ENCODE measurements at places on chromosomes 11 and 22.

- no peak for DNase-seq
Measured at GRCh38 chr22:44074337-44074984, 50.4 kb downstream of the PARVB start.

- DNase-seq, result no peak
Measured at GRCh38 chr11:68782711-68783110, 31.4 kb upstream of the TESMIN start.

GRCh38 chr22:24290459-24290858, 19.8 kb downstream of the SPECC1L start:
- no peak for DNase-seq

DNA sequence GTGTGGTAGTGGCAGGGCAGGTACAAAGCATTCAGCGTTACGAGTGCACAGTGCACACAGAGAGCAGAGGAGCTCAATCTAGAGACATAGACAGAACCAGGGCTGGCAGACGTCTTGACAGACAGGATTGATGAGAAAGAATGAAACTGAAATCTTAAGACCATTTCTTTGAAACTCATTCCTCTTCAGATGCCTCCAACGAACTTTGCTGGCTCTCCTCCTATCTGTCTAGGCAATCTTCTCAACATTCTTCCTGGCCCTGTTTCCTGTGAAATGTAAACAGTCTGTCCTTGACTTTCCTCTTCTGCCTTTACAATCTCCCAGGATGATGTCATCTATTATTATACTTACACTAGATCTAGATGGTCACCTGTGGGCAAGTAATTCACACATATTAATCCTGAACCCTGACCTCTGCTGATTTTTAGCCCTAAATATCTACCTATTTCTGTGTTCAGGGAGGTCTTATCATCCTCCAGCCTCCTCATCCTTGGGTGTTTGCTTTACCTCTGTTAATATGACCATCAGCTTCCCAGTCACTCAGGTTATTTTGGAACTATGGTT, 119.5 kb downstream of the ENTHD1 start:
- DNase-seq, result peak; percentile 7

GRCh38 chr22:28443526-28443876, 236.1 kb downstream of the TTC28 start:
- DNase-seq, result peak; percentile 25

DNA sequence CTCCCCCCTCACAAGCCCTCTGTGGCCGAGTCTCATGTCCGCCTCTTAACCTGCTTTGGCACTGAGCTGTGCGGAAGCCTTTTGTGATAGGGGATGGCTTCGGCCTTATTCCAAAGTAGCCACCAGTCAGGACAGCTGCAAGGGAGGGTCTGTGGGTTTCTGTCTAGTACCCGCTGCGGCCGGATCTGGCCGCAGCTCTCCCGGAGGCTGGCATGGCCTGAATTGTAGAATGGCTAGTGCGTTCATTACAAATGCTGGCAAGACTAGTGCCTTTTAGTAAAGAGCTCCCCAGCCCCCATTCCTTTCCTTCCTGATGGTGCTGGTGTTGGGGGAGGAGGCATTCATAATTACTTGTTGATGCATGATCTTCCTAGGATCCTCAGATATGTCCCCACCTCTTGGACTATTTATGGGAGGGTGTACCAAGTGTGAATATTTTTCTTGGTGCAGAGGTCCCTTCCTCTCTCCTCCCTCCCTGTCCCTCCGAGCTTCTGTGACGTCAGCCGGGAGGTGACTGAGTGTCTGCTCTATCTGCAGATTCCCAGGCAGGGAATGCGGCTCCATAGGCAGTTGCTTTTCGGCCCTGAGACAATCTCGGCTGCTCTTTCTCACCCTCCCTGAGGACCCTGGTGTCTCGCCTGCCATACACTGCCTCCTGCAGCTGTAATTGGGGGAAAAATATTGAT, 108.7 kb upstream of the E2F8 start:
- DNase-seq, result no peak

DNA sequence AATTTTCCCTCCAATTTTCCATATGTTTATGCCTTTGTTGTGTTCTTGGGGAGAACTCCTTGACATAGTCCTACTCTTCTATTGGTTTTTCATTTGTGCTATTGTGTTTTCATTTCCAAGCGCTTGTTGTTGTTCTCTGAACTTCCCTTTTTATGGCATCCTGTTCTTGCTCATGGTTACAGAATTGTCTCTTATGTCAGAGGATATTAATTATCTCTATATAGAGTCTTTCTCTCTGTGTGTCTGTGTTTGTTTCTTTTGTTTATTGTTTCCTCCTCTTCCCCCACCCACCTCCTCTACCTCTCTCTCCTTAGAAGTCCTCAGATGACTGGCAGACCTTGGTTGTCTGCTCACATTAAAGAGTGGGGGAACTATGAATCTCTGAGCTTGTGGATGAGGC, 69.9 kb downstream of the HORMAD2 start:
- DNase-seq, result no peak

DNA sequence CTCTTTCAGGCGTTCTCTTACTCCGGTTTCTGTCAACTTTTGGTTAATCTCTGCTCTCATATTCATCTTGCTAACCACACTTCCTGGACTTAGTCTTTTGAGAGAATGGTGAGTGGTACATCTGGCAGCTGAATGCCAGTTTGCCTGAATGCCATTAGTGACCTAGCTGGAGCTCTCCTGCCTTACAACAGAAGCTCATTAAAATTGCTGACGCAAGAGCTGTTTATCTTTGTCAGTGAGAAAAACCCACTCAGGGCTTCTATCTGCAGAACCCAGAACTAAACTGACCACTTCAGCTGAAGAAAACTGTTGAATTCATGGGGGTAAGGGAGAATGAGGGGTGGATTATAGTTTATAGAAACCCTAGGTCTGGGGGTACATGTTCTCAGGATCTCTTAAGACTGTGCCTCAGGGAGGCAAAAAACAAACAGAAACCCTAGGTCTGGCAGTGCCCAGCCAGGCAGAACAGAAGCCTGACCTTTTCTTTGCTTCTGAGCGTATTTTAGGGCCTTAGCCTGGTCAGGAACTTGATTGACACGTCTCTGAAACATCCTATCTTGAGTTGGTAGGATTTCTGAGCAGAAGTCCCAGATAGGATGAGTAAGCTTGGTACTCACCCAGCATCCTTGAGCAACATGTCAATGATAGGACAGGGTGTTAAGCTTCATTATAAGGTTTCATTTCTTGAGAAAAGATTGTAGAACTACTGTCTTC, 52.8 kb upstream of the YWHAH start:
- DNase-seq, result no peak

GRCh38 chr22:25172153-25172552, 27.5 kb upstream of the CRYBB3 start:
- no peak for DNase-seq
